ENCODE measurements at places on chromosomes 2 and 18.

DNA sequence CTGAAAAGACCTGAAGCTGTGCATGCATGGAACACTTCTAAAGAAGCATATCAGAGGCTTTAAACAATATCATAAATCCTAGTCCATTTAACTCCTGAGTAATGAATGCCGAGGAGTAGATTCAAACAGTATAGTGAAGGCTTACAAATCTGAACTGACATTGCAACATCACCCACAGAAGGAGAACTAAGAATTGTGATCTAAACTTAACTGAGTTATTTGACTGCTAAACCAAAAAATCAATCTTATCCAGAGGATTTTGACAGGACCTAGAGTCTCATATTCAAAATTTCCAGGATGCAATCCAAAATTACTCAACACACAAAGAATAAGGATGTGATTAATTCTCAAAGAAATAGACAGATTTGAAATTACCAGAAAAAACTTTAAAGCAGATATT is 181.0 kb downstream of the SLC39A10 start:
- DNase-seq = no peak

DNA sequence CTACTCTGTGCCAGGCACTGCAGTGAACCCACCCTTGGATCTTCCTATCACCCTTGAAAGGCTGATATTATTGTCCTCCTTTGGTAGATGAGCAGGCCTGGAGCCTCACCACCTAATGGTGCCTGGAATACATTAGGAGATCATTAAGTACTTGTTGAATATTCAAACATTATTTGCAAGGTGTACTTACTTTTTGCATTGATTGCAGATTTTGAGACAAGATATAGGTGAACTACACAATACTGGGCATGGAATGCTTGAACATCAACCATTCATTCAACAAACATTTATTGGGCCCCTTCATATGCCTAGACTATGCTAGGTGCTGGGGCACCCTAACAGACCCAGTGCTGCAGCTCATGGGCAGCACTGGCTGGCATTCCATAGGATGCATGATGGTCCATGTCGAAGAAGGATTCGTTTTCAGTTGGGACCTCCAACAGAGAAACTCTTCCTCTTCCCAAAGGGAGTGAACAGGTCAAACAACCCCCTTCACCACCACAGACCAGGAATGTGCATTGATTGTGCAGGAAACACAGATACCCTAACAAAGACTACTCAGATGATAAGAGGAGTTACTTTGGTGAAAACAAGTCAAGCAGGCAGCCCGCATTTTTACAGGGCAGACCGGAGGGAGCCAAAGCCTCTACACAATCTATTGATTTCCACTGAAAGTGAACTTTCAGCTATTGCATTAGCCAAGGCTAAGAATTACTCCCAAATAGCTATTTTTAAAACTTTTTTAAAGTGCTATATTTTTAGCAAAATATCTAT is 149.6 kb upstream of the SH3BP4 start:
- no peak for DNase-seq

- no peak for DNase-seq
Measured at GRCh38 chr2:154029504-154029903, 157.8 kb downstream of the GALNT13 start.

DNA sequence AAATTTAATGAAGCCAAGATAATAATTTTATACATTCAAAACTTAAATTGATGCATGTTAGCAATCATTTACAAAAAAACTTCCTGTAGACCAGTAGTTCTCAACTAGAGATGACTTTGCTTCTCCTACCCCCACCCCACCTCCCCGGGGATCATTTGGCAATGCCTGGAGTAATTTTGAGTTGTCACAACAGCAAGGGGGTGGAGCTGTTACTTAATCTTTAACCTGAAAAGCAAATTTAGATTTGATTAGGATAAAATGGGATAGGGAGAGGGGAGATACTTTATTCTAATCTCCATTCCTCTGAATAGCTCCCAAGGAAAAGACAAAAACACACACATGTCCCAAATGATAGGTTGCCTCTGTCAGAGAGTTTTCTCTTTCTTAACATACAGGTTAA is 4.2 kb downstream of the SLC40A1 start:
- no peak for DNase-seq

DNA sequence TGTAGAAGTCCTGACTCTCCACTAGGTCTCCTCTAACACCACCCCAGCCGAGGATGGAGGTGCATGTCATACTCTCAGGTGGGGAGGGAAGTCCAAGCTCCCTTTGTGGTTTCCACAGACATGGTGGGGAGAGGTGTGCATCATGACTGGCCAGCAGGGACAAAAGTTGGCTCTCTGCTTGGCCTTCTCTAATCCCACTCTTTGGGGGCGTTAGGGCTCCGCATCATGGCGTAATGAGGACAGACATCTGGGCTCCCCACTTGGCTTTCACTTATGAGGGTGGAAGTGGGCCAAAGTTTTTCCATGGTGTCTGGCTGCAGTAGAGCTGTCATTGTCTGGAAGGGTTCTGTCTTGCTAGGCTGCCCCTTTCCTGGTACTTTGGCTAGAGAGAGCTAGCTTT is 80.7 kb upstream of the DAPL1 start:
- DNase-seq = no peak

GRCh38 chr2:191234376-191234775 is 10.8 kb upstream of the MYO1B start:
- DNase-seq = no peak

DNA sequence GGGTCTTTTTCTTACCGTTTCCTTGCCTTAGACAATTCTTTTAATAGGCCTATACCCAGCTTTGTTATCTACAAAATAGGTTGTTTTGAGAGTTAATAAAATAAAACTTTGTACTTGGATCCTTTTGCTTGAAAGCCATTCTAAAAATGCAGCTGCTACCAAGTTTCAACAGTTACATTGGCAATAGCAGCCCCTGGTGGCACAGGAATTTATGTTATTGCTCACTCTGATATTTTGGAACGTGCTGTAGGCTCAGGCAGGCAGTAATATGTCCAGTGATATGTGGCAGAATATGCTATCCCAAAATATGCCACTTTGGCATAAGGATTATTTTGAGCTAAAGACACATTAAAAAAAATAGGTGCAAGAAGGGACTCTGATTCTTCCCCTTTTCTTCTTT is 6.7 kb upstream of the COMMD1 start:
- no peak for DNase-seq

GRCh38 chr2:24820598-24821432 is 27.6 kb downstream of the CENPO start:
- DNase-seq = no peak

DNA sequence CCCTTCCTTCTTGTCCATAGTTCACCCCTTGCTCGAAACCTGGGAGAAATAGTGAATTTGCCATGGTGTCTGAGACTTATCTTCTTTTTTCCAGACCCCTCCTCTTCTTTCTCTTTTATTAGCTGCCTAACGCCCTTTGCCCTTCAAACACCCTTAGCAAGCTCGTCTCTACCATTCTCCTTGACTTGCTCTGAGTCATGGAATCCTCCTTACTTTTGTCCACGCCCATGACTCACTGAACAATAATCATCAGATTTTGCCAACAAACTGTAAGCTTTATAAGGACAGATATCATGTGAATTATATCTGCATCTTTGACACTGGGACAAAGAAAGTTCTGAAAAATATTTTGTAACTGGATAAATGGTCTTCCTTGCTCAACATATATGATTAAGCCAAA is 67.1 kb upstream of the CNTNAP5 start:
- no peak for DNase-seq

DNA sequence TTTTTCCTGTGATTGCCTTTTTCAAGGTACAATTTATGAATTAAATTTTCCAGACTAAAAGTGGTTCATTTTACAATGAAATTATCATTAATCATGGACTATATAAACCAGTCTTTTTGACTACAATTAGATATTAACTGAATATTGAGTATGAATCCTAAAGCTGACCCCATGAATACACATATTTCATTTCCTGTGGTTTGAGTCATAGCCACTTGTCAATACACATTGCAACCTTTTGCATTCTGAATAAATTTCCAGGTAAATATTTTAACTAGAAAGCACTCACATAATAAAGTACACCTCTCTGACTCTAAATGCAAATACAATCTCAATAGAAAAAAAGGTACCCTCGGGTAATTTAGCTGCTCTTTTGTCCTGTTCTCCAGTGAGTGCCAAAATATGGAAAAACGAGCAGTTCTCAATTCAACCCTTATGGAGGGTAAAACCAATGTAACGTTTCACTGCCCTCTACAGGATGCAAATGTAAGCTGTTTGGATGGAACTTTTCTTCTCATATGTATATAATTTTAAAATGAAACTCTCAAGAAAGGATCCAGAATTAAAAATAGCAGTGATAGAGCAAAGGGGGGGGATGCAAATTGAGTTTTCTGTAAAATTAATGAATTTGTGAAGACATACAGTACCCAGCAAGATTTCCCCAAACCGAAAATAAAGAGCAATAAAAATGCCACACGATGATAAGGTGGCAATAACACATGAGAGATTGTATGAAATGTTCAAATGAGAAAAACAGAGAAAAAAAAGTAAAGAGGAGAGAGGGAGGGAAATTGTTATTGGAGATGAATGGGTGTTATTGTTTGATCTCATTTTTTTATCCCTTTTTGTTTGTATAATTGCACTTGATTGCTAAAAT is 1795.7 kb upstream of the PIK3C3 start:
- no peak for DNase-seq

GRCh38 chr2:104420953-104421352 is 433.0 kb upstream of the POU3F3 start:
- DNase-seq = no peak

- DNase-seq = no peak
Measured at GRCh38 chr2:39413063-39413737, 23.9 kb downstream of the MAP4K3 start.

DNA sequence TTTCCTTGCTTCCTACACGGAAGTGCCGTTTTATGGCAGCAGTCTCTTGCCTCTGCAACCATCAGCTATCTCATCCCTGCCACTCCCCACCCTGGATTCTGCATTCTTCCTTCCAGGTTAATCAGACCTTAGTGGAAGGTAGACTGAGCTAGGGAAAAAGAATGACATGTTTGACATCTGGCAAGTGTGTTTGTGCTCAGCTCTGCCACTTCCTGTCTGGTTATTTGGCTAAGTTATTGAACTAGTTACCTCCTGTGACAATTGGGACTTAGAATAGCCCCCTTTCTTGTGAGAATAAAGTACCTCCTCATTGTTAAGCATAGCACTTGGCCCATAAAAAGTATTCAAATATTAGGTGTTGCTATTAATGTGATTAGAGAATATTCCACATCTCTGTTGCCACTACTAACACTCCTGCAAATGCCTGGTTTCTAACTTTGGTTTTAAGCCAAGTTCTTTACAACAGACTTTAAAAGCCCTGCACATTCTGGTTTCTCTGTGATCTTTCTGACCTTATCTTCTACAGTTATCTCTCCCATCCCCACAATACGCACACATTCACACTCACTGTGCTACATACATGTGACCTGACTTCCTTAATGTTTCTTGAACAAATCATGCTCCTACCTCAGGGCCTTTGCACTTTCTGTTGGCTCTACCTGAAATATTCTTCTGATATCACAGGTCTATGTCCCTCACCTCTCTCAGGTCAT is 10.8 kb upstream of the MAPRE2 start:
- DNase-seq = no peak

GRCh38 chr2:39728941-39729351 is 50.1 kb downstream of the THUMPD2 start:
- DNase-seq = no peak

Measured in activated CD4-positive, CD25-positive, alpha-beta regulatory T cell (primary cell).